Activated gamma-delta T cell treated with anti-CD3 and anti-CD28 coated beads, Interleukin-2, amount 50 U/mL, for 16 hours (primary cell): ENCODE measurements at places on chromosomes 2 and 18.

DNA sequence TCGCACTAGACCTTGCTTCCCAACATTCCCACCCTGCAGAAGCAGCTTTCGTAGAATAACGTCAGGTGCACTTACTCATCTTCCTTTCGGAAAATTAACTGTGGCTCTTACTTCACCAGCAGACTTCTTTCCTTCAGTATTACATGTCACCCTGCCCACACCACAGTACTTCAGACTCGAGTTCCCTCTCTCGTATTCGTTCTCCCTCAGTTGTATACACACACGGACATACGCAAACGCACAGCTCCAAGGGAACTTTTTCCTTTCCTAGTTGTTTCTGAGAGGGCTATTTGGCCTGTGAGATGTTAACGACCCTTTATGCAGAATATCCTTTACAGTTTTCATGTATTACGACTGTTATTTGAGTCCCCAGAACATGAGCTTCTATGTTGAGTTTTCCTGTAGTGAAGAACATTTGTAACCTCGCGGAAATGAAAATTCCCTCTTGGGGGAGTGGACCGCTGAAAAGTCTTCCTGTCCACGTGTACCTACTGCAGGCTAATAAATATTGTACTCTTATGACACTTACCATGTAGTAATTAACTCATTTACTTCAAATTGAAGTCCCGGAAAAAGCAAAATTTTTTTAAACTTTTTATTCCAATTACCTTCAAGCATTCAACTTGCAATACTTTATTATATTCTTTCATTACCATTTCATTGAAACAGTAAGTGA is 908 bp downstream of the ERLEC1 start:
- DNase-seq, result no peak

DNA sequence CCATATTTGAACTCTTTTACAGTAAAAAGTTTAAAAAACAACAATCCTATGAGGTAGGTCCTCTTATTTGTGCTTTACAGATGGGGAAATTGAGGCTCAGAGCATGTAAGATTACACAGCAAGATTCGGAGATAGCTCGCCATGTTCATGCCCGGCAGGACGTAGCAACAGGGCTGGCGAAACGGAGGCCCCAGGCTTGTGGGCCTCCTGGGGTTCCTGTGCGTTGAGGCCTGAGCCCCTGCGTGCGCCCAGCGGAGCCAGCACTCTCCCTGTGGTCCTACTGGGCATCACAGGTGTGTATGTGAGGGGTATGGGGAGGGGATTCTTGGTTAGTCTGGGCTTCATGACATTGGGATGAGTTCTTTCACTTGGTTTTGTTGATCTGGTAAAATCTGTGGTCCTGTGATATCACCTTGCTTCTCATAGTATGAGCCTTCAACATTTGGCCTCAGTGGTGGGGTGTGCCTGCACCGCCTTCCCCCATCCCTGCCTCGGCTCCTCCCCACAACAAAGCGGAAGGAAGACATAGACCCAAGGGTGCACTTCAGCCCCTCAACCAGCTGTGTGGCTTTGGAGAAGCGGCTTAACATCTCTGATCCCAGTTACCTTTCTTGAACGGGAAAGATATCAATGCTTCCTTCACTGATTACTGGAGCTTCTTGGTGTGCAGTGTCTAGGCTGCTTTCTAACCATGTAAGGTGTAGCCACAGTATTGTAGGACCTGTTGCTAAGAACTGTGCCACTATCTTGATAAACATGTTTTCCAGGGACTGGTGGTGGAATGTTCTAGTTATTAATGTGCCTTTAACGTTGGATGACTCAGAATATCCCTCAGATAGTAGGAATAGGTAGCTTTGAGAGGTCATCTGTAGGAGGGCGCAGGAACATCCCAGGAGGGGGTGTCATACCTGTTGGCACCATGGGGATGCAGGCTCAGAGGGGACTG is 37.2 kb downstream of the HPCAL1 start:
- DNase-seq, result no peak

DNA sequence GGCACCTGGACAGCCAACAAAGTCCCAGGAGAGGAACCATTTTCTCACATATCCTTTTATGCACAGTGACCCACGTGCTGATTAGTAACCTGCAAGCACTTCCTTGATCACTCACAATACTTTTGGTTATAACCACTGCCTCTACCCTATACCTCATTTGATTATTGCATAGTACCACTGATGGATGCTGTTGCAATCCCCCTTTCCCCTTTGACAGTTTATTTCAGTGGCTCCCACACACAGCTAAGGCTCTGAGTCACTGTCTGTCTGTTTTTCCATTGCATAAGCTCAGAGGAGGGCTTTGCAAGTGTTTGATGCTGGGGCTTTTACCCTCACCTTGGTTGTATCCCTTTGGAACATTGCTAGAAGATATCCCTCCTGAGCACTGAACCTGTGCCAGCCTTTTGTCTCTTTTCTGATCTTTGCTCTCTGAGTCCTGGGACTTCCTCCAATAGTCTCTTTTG is 101.7 kb upstream of the RBBP8 start:
- DNase-seq, result no peak

- DNase-seq, result no peak
These were observed 125.6 kb downstream of the NCOA1 start for GRCh38 chr2:24616616-24617015.

GRCh38 chr2:35343135-35343534 is 1012.4 kb upstream of the CRIM1 start:
- DNase-seq, result no peak

DNA sequence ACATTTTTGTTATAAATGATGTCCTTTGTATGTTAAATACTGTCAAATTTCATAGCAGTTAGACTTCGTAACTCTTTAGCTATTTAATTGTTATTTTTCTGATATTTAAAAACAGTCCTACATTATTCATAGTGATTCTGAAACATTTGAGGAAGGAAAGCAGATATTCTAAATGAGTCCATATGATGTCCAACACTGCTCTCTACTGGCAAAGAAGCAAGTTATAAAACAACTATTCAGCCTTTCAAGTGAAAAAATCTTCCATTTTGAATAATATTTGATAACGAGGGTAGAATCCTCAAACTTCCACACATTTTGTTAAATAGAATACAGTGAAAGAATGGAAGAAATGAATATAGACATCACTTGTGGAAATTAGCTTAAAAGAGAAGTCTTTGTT is 220.8 kb downstream of the GULP1 start:
- no peak for DNase-seq

- no peak for DNase-seq
These were observed 10.7 kb upstream of the CASP10 start for GRCh38 chr2:201172279-201172678.

GRCh38 chr2:60853531-60853930 is 27.8 kb upstream of the REL start:
- DNase-seq, result no peak

- no peak for DNase-seq
These were observed 38.6 kb upstream of the SH3BP4 start for GRCh38 chr2:234913208-234913626.

DNA sequence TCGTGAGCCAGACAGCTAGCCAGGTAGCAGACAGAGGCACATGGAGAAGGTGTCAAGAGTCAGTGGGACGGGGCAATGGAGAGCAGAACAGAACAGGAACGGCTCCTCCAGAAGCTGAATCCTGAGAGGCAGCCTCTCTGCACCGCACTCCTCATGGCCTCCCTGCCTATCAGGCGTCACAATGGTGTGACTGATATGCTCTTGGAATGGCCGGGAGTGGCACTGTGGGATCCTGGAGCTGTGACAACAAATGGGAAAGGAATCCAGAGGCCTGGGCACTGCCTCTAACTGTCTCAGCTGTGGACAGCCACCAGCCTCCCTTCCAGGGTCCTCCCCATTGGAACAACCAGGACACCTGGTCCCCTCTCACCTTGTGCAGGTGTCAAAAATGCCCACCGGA is 89.1 kb upstream of the ID2 start:
- no peak for DNase-seq

DNA sequence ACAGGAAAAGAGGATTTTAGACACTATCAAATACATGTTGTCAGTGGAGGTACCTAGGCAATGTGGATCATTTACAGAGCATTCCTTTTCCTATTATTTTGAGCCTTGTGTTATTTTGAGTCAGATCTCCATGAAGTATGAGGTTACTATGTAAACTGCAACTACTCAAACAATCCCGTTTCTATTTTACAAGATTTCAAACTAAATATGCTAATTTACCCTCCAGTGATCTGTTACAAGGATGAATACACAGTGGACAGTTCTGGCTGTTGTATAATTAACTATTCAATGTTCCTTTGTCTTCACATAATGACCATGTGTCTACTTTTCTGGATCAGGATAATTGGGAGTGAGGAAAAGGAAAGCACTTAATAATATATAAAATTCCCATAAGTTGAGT is 4.6 kb downstream of the HOXD1 start:
- DNase-seq, result no peak

DNA sequence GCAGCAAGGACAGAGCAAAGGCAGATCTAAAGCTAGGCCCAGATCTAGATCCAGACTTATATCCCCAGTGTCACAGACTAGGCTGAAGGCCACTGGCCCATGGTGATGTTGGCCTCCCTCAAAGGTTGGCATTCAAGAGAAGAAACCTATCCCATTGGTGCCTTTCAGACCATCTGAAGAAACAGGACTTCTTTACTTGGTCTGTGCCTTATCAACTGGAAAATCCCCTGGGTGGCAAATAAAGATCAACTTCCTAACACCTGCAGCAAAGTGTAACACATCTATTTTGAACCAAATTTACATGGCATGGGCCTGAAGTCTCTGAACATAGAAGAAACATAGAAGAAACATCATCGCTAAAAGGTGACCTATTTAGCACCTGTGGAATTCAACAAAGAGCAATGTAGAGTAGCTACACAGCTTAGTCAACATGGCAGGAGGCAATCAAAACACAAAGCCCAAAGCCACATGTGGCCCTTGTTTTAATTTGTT is 35.8 kb downstream of the METTL4 start:
- DNase-seq, result no peak

- DNase-seq, result no peak
These were observed 72.3 kb upstream of the SNTG2 start for GRCh38 chr2:878245-878930.

DNA sequence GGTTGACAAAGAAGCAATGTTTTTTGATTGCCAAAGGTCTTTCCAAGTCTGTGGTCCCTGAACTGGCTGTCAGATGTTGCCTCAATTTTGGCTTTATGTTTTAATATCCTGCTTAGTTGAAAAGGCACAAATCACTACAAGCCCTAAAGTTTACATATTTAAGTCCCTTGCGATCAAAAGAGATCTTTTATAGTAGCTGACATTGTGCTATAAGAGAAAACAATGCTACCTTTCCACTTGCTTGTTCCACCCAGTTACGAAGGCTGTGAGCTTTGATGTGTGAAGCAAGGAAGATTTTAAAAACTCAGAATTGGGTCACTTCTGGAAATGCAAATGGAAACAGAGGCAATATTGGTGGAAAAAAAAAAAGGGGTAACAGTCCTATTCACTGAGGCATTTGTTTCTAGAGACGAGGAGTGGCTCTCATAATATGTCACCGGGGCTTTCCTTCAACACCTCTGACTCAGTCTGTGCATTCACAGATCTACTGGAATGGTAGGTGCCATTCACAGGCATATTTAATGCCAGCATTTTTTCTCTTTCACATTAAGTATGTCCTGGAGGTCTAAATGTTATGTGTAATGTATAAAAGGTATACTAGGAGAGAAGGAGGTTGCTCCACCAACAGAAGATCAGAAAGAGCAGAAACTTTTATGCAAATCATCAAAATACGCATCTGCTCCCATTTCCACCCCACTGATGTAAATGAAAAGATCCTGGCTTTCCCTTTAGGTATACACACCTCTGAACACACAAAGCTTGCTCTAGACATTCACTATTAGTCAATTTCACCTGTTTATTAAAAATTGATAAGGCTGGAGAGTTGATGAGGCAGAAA is 91.8 kb downstream of the TGIF1 start:
- DNase-seq, result no peak

- DNase-seq, result no peak
These were observed 180.6 kb upstream of the HDAC4 start for GRCh38 chr2:239581352-239581901.

DNA sequence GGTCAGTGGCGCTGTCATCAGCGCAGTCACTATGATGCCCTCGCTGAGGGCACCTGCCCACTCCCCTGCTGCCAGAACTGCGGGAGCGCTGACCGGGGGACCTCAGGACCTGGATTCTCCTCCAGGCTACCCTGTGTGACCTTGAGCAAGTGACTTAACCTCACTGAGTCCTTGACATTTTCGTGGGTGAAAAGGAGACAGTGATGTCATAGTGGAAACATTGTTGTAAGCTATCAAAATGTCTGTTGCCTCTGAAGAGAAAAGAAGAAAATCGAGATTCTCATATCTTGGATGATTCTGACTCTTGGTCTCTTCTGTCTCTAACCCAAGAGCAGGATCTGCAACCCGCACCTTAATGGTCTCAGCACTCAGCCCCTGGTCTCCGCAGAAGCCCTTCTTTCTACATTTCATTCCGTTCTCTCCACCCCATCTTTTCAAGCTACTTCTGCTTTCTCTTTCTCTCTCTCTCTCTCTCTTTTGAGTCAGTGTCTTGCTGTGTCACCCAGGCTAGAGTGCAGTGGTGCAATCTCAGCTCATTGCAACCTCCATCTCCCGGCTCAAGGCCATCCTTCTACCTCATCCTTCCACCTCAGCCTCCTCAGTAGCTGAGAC is 978 bp upstream of the TUBA4A start:
- no peak for DNase-seq

GRCh38 chr18:57846258-57846657 is 43.1 kb upstream of the ATP8B1 start:
- no peak for DNase-seq

DNA sequence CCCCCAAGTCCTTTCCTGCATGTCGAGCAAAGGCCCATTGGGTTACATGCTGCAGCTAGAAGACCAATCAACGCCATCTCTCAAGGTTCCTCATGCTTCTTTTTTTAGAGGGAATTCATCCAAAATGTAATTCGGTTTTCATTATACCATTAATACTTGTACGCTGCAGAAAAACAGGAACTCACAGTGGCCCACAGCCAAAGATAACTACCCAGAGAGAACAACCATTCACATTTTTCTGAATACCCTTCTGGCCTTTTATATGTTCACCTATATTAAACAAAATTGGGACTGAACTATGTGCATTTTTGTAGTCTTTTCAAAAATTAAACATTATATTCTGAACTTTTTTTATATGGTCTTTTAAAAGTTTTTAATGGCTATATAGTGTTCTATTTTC is 25.8 kb downstream of the FARP2 start:
- DNase-seq, result no peak

GRCh38 chr2:65073879-65074565 is 17.8 kb downstream of the CEP68 start:
- DNase-seq, result no peak

- no peak for DNase-seq
These were observed 50.0 kb downstream of the KCNE4 start for GRCh38 chr2:223102040-223102400.

- no peak for DNase-seq
These were observed 121.4 kb downstream of the ANTXR1 start for GRCh38 chr2:69134306-69134945.

GRCh38 chr2:75047992-75048625 is 89.7 kb downstream of the POLE4 start:
- no peak for DNase-seq
